Stimulated activated CD8-positive, alpha-beta memory T cell treated with anti-CD3 and anti-CD28 coated beads, Interleukin-4, amount 100 ng/mL, for 4 hours (primary cell): ENCODE measurements at places on chromosomes 11 and 22.

- no peak for DNase-seq
Observed at GRCh38 chr11:134679592-134679991, 267.6 kb upstream of the B3GAT1 start.

DNA sequence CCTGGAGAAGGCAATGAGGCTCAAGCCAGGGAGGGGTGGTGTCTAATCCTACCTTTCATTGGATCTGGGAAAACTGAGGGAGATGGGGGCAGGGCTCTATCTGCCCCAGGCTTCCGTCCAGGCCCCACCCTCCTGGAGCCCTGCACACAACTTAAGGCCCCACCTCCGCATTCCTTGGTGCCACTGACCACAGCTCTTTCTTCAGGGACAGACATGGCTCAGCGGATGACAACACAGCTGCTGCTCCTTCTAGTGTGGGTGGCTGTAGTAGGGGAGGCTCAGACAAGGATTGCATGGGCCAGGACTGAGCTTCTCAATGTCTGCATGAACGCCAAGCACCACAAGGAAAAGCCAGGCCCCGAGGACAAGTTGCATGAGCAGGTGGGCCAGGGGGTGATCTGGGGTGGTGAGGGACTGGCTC lies at the start of gene FOLR1:
Gene FOLR1, plus strand, starts transcription at position 180 of the 421 bp plus-strand sequence. Its CDS starts 34 bp downstream, at position 214.
- DNase-seq, result no peak

GRCh38 chr11:12811861-12812260 lies 137.6 kb downstream of the TEAD1 start:
- no peak for DNase-seq

DNA sequence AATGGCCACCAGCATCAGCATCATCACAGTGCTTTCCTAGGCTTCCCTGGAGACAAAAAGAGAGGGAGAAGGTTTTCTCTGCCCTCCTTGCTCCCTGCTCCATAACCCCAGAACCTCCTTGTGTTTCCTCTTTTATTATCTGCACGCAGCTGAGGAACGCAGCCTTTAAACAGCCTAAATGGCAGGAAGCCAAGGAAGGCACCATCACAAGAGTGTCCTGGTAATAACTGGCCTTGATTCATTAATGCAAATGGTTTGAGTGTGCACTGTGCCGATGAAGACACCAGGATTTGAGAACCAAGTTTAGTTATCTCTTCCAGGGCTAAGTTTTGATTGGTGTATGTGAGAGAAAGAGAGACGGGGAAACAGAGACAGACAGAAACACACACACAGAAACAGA lies 29.4 kb upstream of the DRD2 start:
- DNase-seq, result no peak

DNA sequence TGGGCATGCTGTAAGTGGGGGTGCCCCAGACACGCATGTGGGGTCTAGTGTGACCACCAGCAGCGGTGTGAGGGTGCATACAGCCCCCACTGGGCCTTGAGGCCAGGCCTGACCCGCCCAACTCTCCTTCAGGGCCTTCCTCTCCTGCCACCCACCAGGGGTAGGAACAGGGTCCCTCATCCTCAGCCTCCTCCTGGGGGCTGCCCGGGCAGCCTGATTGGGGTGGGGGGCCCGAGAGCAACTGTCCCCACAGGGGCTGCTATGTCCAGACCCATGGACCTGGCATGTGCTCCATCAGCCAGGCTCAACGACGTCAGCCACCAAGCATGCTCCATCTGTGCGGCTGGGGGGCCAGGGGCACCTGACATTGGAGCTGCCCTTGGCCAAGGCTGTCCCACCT lies 27.2 kb downstream of the RTN4R start:
- no peak for DNase-seq

DNA sequence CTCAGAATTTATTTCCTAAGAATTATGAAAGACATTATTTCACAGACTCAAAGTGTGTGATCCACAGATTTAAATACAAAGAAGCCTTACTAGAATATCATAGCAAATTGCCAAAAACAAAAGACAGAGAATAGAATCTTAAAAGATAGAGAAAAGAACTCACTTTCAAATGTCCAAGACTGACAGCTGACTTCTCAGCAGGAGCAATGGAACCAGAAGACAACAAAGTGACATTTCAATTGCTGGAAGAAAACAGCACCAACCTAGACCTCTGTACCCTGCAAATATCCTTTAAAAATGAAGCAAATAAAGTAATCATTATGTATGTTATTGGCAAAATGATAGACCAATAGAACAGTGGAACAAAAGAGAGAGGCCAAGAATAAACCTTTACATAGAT lies 109.2 kb downstream of the TTC17 start:
- no peak for DNase-seq

GRCh38 chr22:38970551-38970950 lies 11.6 kb upstream of the APOBEC3B start:
- no peak for DNase-seq

DNA sequence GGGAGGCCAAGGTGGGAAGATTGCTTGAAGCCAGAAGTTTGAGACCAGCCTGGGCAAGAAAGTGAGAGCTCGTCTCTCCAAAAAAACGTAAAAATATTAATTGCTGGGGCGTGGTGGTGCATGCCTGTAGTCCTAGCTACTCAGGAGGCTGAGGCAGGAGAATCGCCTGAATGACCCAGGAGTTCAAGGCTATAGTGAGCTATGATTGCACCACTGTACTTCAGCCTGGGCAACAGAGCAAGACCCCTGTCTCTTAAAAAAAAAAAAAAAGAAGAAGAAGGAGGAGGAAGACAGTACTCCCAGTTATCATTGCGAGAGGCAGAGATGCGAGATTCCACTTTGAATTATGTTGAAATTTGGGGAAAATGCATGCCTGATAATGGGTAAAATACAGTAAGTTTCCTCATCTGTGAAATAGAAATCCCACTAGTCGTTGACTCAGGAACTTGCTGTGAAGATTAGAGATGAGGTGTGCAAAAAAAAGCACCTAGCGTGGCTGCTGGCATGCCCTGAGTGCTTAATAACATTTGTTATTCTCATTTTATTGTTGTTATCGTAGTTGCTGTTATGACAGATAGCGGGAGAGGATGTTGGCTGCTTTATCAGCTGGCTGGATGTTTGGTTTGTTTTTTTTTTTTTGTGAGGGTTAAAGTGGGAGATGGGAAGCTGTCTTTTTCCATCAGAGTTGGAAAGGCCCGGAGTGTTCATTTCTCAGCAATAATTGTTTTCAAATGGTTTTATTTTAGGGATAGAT lies 33.4 kb downstream of the BCR start:
- DNase-seq, result no peak

GRCh38 chr11:9187616-9188015 lies 77.5 kb downstream of the DENND5A start:
- DNase-seq, result no peak

DNA sequence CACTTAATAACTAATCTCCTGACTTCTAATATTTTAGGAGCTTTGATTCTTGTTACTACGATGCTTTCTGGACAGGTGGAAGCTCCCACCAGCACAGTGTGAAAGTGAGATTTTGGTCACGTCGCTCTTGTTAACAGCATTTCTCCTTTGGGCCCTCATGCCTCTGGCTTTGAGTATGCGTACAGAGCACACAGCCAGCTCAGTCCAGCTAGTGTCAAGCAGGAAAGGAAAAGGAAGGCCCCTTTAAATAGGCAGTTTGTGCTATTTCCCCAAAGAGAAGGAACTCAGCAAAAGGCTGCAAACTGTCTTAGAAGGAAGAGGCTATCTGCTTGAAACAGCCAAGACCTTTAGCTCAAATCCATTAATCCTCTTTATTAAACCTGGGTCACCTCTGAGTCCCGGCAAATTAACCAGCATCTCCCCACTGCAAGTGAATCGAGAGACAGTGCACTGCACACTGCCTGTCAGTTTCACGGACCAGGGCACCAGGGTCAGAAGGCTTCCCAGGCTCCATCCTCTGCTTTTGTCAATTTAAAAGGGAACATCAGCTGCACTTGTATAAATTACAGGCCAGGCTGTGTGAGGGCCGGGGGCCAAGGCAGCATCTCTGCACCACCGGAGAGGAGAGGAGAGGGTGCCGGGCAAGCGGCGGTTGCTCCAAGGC lies 34.7 kb downstream of the OPCML start:
- DNase-seq, result no peak

DNA sequence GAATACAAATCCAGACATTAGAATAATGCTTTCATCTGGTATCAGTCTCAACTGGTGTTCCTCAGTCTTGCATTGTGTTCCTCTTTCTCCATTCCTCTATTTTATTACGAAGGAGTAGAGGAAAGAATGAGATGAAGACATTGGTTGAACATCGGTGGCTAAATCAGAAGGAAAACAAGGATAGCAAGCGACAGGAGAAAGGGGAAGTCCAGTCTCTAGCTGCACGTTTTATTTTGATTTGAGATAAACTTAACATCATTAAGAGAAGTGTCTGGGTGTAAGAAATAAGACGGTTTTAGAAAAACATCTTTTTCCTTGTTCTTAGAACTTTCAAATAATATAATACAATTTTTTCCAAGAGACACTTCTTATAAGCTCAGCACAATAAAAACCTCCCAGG lies 6.2 kb downstream of the SOX6 start:
- no peak for DNase-seq

DNA sequence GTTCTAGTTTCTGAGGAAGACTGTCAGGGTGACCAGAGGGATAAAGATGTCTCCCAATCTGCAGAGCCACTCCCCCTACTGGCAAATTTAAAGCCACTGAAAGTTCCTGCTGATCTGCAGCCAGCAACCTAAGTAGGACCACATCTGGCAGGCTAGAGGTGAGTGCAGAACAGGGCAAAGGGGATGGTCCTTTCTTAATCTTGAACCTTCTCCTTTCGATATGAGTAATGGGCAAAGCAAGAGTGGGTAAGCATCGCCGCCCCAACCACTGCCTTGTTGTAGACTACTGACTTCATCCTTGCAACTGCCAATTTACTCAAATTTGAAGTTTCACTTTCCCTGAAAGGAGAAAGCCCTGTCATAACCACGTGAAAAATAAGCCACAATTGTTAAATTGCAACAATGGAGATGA lies 30.7 kb downstream of the SCUBE2 start:
- no peak for DNase-seq

GRCh38 chr22:35334004-35334403 lies 34.3 kb downstream of the TOM1 start:
- DNase-seq, result no peak

DNA sequence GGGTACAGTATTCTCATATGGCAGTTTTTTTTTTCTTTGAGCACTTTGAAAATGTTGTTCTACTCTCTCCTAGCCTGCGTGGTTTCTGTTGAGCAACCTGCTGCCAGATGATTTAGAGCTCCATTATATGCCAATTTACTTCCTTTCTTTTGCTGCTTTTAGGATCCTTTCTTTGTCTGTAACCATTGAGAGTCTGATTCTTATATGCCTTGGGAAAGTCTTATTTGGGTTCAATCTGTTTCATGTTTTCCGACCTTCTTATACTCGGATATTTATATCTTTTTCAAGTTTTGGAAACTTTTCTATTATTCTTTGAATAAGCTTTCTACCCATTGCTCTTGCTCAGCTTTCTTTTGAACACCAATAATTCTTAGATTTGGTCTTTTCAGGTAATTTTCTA lies 138.1 kb upstream of the RAG2 start:
- DNase-seq, result no peak

GRCh38 chr22:17855572-17856290 lies 81.5 kb upstream of the BID start:
- DNase-seq, result no peak

GRCh38 chr11:130911306-130911705 lies 5.0 kb downstream of the SNX19 start:
- no peak for DNase-seq

DNA sequence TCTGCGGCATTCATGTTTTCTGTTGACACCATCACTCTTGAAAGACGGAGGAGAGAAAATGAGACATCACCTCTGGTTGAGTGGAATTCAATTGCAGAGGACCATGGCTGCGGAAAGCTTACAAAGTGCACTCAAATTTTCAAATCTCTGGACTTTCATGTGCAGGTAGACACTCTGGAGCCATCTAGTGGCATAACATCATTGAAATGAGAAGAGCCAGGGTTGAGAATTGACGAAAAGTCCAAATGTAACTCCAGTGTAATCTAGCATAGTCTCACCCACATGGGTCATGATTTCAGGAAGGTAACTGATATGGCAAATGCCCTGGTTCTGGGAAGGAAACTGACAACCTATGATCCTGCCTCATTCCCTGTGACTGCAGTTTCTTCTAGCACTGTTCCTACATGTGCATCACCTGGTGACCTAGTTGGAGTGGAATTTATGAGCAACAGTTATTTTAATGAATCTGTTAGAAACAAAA lies 687.8 kb downstream of the KCNA4 start:
- DNase-seq, result no peak

- DNase-seq, result no peak
Observed at GRCh38 chr22:39309364-39309861, 10.0 kb downstream of the RPL3 start.

- DNase-seq, result no peak
Observed at GRCh38 chr11:64128255-64129006, 37.5 kb downstream of the MACROD1 start.

GRCh38 chr22:19722178-19722981 lies 959 bp upstream of the GP1BB start:
- no peak for DNase-seq

DNA sequence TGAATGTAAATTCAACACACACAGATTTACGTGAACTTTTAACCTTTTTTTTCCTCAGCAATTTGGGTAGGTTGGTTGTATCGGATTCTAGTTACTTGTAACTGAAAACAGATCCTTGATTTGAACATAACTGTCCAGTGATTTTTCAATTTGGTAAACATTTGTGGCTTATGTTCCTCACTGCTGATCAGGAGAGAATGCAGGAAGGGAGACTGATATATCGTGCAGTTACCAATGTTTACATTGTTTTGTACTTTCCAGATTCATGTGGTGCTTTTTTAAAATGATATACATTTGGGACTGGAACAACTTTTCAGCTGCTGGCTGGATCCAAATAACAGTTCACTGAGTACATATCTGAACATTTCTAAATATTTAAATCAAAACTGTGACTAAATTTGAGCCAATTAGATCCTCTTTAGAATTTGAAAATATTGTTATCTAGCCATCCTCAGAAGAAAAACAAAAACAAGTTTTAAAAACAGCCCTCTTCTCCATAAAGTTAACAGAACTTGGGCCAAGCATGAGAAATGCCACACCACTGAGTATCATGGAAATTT lies 84.3 kb upstream of the MTMR2 start:
- DNase-seq, result no peak
